ENCODE measurements at places on chromosomes 12 and 14.

GRCh38 chr14:73786636-73787485, 64.8 kb upstream of the PTGR2 start:
- no peak for DNase-seq

GRCh38 chr12:13208533-13209435, 12.3 kb downstream of the EMP1 start:
- no peak for DNase-seq

- DNase-seq = no peak
Observed at GRCh38 chr12:27177706-27178105, 66.4 kb upstream of the STK38L start.

GRCh38 chr12:119915894-119916510, 38.9 kb upstream of the CIT start:
- DNase-seq = no peak

GRCh38 chr14:33414041-33414440, 475.4 kb downstream of the NPAS3 start:
- DNase-seq = no peak

All from ureter (tissue), 1 donor.